ENCODE measurements at places on chromosomes 6 and 20.

DNA sequence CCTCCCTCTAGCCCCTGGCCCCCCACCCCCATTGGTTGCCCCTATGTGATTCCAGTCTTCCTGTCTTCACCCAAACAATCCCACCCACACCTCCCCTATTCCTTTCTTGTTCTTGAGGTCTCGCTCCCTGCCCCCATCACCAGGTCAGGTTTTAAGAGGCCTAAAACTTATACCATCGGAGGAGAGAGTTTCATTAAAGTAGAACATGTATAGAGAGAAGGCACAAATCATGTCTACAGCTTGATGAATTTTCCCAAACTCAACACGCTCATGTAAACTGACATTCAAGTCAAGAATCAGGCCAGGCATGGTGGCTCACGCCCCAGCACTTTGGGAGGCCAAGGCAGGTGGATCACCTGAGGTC is 44.5 kb downstream of the TGM2 start:
- ATAC-seq: no peak

- ATAC-seq: no peak
Observed at GRCh38 chr6:169807229-169807628, 55.8 kb downstream of the ERMARD start.

GRCh38 chr20:8305449-8305978 is 173.4 kb downstream of the PLCB1 start:
- peak; percentile 95 for ATAC-seq

- no peak for ATAC-seq
Observed at GRCh38 chr20:20959031-20959755, 147.0 kb downstream of the LINC00237 start.

- ATAC-seq: no peak
Observed at GRCh38 chr6:88532241-88532860, 366.2 kb upstream of the CNR1 start.

GRCh38 chr20:35453647-35454046 is 1.8 kb upstream of the CEP250 start:
- no peak for ATAC-seq

DNA sequence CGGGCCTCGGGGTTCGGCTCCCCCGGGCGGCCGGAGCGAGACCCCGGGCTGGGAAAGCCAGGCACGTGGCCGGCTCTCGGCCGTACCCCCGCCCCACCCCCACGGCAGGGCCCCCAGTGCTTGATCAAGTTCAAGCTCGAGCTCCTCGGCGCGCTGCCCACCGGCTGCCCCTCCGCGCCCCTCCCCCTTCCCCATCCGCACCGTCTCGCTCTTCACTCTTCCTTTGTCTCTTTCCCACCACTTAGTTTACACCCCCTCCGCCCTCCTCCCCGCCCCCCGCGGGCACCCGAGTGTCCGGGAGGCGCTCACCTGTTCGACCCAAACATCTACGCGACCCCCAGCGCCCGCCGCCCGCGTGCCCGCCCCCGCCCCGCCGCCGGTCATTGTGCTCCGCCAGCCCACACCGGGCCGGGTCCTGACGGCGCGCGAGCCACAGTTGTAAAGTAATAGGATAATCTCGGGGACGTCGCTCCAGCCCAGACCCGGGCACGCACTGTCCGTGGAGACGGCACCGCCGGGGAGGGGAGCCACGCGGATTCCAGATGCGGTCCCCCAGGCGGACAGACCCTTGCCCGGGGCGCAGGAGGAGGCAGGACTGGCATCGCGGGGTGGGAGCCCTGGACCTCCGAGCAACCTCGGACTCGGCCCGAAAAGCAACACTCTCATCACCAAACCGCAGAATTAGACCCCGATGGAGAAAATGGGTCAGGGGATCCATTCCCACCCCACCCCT is 100.7 kb downstream of the NOL4L start:
- ATAC-seq: peak; percentile 20

All from activated T-helper 17 cell treated with anti-CD3 and anti-CD28 coated beads, Interleukin-2, amount 50 U/mL, for 72 hours (primary cell).